ENCODE measurements at places on chromosomes 7 and 10.

DNA sequence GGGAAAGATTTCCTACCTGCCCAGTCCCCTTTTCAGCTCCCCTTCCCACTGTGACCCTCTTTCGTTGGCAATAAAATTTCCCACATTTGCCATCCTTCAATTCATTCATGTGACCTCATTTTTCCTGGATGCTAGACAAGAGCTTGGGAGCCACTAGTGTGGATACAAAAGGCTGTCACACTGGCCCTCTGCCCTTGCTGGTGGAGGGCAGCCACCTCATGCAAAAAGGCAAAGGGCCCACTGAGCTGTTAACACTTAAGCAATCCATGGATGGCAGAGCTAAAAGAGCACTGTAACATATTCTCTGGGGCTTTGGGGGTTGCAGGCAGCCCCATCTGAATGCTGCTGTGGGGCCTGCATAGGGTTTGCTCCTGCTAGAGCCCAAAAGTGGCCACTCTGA lies 315.1 kb downstream of the NEBL start:
- DNase-seq, result no peak

DNA sequence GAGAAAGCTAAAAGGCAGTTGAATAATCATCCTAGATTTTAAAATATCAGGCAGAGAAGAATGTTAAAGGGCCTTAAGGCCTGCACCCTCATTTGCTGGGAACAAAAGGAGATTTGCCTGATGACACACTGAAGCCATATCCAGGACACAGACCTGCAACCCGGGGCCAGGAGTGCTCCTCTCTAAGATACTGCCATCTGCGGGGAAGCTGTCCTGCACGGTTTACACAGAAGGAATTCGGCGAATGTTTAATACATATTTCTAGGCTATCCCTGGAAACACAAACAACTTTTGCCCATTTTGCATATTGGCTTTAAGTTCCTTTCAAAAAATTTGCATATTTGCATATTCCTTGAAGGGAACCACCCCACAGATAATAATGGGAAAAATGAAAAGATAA lies 52.3 kb downstream of the DYNC1I1 start:
- DNase-seq, result no peak

- no peak for DNase-seq
These were observed 105.5 kb downstream of the BICC1 start for GRCh38 chr10:58618158-58618676.

DNA sequence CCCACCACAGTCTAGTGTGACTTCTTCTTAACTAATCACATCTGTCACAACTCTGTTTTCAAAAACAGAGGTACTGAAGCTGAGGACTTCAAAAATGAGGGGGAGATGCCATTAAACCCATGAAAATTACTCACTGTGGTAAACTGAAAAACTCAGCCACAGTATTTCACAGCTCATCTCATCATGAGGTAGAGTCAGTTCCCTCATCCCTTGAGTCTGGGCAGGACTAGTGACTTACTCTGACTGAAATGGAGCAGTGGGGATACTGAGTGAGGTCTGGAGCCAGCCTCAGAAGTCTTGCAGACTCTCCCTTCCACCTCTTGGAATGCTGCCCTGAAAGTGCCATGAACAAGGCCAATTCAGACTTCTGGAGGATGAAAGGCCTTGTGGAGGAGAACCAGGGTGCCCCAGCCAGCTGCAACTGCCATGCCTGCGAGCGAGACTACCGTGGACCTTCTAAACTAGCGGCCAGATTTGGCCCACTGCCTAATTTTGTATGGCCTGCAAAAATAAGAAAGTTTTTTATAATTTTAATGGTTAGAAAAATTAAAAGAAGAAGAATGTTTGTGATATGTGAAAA lies 24.7 kb upstream of the ANKRD1 start:
- peak; percentile 43 for DNase-seq

DNA sequence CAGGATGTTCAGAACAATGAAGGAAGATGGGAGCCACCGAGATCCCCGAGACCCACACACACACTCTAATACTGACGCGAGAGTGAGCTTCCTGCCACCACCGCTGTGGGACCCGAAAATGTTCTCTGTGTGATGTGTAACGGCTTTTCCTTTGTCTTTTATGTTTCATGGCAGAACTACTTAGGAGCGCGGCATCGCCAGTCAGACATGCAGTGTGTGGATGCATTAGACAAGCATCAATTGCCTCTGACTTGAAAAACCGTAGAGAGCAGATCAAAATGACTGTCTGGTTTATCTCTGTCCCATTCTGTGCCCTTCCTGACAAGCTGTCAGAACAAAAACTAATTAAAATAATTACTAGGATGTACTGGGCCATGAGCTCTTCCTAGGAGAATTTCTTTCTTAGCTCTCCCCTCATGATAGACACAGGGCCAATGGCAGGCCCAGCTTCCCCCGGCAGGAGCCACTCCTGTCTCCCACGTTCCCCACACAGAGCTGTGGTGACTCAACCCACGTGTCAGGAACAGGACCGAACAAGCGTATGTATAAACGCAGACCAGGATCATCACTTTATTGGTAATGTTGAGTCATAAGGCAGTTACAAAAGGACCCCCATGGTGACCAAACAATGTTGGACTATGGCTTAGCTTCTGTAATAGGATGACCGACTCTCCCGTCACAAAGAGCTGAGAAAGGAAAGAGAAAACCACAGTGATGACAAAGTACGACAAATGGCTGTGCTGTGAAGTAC lies 705.0 kb downstream of the PARD3 start:
- no peak for DNase-seq

GRCh38 chr10:58330431-58330830 lies 4.4 kb upstream of the UBE2D1 start:
- no peak for DNase-seq

- no peak for DNase-seq
These were observed 5.4 kb upstream of the TAX1BP1 start for GRCh38 chr7:27734583-27734982.

DNA sequence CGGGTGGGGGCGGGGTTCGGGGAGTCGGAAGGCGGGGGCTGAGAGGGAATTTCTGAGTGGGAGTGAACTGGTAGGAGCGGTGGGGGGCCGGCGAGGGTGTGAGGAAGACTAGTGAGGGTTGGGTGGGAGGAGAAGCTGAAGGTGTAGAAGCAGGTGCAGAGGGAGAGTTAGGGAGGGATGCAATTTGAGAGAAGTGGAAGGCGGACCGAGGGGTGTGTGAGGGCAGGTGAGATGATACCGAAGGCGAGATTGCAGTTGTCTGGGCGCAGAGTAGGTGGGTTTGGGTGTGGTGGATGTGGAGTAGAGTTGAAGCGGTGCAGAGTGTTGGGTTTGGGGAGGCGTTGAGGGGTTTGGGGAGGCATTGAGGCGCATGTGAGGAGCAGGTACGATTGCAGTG lies 643 bp downstream of the KAT6B start:
- no peak for DNase-seq

DNA sequence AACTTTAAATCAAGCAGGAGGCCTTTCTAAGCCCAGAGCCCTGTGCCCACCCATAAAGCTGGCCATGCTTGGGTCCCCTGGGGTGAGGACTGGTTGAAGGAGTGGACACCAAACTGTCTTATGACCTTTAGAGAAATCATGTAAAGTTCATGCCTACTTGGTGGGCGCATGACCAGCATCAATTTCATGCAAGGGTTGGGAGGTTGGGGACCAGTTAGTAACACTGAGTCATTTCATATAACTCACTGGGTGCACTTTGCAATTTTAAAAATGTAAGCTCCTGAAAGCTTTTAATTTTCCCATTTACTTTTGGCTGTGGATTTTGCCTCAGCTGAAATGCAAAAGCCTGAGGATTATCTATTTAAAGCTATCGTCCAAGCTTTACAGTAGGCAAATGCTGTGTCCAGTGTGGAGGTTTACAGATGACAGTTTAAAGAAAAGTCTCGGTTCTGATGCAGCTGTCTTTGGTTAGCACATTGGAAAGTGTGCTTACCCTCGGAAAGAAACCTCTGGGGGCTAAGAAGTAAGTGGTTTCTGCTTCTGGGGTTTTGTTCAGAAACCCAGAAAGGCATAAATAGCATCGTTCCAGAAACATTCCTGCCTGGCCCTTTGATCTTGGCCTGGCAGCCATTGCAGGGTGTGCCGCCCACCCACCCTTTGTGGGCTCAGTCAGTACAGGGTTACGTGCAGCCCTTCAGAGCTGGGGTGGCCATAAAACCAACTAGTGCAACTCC lies 48.8 kb upstream of the CHST15 start:
- no peak for DNase-seq

GRCh38 chr10:61175316-61175715 lies 231.3 kb upstream of the RHOBTB1 start:
- DNase-seq, result no peak

- DNase-seq, result no peak
These were observed 68.5 kb downstream of the MAP3K8 start for GRCh38 chr10:30502266-30503060.

- no peak for DNase-seq
These were observed 86.7 kb downstream of the ARHGAP22 start for GRCh38 chr10:48517911-48518811.

DNA sequence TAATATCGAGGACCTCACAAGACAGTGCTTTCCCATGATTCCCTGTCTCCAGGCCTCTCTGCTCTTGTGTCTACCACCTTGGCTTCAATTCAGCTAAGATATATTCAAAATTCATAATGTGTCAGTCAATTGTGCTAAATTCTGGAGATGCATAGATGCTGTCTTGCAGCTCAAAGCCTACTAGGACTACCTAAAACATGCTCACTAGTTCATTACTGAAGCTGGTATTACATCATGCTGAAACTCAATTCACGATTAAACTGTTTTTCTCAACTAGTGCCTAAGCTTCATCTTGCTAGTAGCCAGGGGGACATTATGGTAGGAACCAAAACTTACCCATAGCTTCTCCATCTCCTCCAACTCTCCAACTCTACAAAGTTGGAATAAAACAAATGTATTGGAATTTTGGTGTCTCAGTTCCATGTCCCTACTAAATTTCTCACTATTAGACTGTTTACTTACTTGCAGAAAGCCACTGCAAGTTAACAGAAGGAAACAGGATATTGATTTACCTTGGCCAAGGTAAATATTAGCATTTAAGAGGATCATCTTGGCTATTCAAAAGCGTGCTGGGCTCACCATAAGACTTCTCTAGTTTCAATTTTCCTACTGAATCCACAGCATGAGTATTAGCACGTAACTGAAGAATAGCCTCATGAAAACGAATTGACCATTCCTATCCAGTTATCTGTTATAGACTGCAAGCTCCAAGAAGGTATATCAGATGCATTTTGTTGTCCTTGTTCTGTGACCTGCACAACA lies 53.6 kb downstream of the CREB3L2 start:
- no peak for DNase-seq

DNA sequence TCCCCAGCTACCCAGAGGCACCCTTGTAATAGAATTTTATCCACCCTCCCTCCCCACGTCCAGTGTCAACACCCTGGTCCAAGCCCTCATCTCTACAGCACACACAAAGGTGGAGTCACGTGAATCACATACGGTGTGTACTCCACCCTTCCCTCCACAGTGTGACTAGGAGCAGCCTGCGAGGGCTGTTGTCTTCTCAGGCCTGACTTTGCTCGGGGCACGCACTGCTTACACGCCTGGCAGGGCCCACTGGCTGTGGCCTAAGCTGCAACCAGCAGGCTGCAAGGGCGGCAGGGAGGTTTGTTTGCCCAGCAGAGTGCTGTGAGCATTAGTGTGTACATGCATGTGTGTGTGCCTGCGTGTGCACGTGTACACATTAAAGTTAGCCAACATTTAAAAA lies 93.7 kb downstream of the COBL start:
- no peak for DNase-seq

GRCh38 chr7:116258734-116259133 lies 48.4 kb downstream of the TES start:
- DNase-seq, result peak; percentile 4

DNA sequence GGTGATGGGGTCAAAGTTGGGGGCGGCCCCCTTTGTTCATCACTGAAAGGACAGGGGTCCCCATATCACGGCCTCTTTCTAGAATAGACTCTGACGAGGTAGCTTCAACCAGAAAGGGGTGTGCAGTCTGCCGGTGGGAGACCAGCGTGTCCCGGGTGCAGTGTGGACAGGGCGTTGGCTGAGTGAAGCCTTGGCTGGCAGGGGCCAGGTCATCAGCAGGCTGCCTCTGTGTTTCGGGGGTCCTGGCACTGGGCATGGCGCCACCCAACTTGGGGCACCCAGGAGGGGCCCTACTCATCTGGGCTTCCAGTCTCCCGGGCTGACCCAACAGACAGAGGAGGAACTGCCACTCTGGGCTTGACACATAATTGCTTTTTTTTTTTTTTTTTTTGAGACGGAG lies 3.5 kb upstream of the AMZ1 start:
- no peak for DNase-seq

- no peak for DNase-seq
These were observed 2.3 kb downstream of the MDFIC start for GRCh38 chr7:114924038-114924712.

- DNase-seq, result peak; percentile 26
These were observed 815 bp downstream of the GIMAP8 start for GRCh38 chr7:150451097-150451793.

GRCh38 chr7:42097752-42098151 lies 139.3 kb downstream of the GLI3 start:
- no peak for DNase-seq

DNA sequence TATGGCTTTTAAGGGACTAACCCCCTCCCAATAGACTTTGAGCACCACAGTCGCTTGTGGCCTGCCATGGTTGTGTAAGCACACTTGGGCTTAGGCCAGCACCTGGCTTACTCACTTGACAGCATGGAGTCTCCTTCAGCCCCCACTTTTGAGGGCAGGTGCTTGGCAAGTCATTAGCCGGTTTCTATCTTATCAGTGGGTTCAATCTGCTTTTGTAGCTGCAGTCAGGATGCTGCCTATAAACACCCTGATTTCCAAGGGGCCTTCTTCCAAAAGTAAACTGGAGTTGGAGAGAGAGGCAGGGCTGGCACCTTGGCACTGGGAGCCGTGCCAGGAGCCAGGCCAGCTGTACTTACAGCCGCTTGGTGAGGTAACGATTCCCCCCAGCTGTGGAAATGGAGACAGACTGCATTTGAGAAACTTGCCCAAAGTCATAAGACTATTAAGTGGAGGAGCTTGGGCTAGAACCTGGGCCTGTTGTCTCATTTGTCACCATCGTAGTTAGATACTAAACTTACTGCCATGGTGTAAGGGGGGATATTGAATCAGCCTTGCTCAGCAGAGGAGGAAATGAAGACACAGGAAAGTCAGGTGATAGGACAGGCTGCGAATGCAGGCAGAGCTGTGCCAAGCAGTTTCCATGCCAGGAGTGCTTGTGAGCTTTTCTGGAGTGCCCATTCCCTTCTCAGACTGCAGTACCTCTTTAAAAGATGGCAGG lies 92.2 kb upstream of the EFCAB10 start:
- no peak for DNase-seq

- no peak for DNase-seq
These were observed 101.0 kb downstream of the SVIL start for GRCh38 chr10:29533696-29534285.

DNA sequence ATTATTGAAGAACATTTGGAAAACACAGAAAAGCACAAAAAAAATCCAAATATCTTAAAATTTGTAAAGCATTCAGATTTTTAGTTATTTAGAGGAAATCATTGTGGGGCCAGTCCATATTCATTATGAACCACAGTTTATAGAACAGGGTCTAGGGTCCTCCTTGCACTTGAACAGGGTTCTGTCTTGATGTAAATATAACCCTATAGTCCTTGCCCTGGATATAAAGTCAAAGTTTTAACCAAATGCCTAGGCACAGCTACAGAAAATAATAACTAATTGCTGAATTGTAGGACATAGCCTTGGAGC lies 25.6 kb downstream of the CASP7 start:
- no peak for DNase-seq
